ENCODE measurements at places on chromosomes 6 and 20.

DNA sequence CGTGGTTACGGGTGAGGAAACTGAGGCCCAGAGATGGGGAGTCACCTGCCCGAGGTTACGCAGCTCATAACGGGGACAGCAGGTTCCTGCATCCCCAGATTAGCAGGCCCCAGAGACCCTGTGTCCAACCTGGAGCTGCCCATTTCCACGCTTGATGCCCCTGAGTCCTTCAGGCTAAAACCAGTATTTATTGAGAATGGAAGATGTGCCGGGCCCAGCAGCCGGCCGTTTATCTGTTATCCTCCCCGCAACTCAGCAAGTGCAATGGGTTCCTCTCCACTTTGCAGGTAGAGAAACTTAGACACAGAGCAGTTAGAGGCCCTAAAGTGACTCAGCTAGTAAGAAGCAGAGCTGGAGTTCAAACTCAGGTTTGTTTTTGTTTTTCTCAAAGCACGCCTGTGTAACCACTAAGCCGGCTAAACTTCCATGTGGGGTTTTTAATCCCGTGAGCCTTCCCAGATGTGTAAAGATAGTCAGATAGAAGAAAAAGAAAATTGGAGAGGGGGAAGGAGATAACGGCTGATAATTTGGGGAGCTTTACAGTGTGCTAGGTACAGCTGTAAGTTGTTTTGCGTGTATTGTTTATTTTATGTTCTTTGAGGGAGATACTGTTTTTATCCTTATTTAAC, 775 bp downstream of the PFDN4 start:
- peak; percentile 33 for DNase-seq

DNA sequence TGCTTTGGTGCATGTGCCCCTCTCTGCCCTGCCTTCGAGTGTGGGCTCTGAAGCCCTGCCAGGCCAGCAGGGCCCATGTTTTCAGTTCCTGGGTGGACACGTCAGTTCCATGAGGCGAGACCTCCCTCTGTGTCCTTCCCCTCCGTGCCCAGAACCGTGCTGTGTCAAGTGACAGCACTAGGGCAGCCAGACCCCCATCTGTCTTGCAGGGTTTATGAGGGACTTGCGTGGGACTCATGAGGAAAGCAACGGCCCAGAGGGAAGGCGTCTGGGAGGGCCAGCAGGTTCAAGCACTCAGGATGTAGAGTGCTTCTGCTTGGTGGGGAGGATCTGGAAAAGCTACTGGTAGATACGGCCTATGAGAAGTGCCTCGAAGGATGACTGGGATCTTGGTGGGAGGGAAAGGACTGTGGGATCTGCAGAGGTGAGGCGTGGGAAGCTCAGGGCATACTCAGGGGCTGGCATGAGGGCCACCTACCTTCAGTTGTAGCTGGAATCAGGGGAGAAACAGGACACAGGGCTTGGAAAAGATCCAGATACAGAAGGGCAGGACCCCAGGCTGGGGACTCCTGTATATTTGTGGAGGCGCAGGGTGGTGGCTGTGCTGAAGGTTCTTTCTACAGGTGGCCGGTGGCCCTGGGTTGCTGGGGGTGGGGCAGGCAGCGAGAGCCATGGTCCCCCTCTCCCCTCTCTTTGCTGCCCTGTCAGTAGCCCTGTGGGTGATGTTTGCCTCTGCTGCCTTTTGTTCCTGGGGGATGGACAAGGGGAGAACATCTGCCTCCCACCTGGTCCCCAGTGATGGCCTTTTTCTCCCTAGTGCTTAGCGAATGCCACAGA, 5.5 kb downstream of the NPEPL1 start:
- no peak for DNase-seq

- DNase-seq = no peak
These were observed 108.5 kb upstream of the STMND1 start for GRCh38 chr6:16993396-16993795.

DNA sequence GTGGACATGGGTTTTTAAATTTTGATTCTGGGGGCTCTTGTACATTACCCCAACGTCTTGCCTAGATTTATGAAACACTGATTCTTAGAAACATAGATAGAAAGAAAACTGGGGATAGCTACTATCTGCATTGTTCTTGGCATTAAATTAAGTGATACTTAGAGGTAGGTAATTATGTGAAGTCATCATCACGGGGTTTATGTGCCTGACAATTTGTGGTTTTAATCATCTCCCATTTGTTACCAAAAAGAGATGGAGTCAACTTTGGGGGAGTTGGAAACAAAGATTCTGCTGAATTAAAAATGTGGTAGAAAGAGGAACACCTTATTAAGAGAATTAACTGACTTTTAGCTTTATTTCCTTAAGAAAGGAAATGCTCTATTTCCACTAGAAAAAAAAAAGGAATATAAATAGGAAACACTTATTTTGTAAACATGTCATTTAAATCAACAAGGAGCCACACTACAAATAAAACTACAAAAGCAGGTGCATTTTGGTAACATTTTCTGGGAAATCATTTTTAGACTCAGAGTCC, 5.6 kb downstream of the TNFAIP3 start:
- DNase-seq = no peak

DNA sequence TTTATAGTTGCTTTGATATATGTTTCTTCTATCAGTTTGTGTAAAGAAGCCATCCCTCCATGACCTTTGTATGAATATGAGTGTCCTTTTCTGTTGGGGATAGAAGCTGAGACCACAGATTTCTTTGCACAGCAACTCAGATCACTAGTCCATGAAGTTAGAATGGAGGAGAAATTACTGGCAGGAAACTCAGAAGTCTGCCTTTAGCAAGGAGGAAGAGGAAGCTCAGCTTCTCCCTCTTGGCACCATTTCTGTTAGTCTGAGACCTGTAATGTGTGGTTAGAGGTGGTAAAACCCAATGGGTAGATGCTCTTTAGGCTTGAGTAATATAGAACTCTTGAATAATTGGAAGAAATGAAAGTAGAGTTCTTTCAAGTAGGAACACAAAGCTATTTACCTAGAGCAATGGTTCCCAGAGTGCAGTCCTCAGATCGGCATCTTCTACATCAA, 995.3 kb upstream of the FLRT3 start:
- no peak for DNase-seq

DNA sequence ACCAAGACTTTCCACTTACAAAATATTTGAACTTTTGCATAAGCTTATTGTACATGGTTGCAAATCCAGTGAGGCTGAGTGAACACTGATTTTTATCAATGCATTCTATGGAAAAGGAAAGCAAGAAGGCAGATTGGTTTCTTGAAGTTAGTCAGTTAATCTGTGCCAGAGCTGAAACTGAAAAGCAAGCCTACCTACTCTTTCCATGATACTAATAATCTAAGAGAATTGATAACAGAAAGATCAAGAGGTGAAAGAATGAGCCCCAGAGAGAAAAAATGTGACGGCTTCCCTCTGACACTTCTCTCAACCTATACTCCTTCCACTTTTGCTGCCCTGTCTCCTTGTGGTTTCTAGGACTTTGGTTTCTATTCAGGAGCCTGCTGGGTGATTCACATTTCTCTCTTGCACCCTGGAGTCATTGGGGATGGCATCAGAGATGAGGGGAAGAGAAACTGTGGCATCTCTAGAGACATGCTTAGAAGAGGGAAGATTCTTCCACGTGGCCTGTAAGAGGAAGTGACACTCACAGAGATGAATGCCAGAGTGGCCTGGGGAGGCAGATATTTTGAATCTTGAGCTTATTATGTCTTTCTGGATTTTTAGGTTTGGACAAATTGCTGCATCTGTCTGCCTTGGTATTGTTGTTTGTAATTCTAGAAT, 158.6 kb upstream of the RIMS1 start:
- peak; percentile 33 for DNase-seq

DNA sequence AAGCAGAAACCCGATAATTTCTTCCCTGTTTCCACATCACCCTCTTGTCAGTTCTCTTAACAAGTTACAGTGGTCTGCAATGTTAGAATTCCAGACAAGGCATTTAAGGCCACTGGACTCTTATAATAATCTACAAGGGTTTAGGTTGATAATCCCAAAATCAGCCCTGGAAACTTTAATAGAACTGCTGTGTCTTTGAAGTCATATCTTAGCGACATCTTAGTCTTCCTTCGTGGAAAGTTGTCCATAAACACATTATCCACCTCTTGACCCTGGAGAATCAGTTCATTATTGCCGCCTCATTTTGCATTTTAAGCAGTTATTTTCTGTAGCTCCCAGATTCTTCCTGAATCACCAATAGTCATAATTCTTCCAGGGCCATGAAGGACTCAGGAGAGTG, 108.6 kb upstream of the PLCB4 start:
- DNase-seq = no peak

DNA sequence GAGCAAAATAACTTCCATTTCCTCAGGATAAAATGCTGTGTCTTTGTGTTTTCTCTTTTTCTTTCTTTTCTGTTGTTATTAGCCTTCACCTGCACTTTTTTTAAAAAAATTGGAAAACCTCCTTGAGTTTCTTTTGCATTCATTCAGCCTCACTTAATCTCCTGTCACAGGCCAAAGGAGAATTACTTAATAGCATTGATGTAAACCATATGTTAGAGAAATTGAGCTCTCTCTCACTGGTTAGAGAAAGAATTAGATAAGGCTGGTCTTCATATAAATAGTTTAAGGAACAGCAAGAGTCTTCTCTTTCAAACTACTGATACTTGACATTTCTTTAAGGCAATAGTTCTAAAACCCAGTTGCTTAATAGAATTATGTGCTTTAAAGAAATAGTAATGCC, 564.2 kb downstream of the TFAP2B start:
- no peak for DNase-seq

GRCh38 chr20:37748015-37748414, 54.2 kb downstream of the CTNNBL1 start:
- DNase-seq = no peak

DNA sequence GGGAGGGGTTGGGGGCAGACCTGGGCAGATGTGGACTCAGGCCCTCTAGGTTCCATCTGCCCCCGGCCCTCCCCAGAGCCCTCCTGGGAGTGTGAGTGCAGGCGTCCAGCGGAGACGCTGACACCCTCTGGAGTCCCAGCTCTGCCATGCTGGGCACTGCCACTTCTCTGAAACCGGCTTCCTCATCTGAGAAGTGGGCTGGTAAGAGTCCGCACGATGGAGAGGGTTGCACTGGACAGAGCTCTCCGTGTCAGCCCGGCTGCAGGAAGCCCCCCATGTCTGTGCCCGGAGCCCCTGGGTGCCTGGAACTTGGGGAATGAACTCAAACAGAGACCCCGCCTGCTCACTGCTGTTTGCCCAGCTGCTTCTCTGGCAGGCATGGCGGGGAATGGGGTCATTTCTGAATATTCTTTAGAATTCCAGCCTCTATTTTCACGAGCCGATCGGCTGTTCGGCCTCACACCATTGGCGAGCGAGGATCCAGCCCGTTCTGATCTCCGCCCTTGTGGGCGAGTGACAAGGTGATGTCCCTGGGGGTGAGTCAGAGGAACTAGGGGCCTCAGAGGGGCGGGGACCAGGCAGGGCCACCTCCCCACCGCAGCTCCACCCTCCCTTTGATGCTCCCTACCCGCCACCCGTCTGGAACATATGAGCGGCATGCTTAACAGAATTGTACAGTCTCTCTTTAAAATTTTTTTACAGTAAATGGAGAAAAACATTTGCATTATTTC, 47.8 kb upstream of the GATA5 start:
- DNase-seq = no peak

DNA sequence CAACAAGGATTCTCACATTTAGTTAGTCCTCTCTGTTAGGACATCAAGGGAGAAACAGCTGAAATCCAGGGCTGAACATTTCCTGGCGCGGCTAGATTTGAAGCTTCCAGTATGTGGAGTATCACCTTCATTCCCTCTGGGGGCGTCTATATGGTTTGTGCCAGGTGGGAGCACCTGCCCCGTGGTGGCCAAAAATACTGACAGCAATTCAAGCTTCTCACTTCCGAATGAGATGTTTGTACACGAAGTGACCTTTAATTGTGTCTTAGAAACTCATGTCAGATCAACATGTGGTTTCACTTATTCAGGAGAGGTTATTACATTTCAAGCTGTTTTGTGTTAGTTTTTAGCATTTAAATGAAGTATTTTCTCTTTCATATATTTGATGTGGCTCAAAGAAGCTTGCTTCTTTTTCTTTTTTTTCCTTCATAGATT, 67.3 kb upstream of the ZNF217 start:
- no peak for DNase-seq

DNA sequence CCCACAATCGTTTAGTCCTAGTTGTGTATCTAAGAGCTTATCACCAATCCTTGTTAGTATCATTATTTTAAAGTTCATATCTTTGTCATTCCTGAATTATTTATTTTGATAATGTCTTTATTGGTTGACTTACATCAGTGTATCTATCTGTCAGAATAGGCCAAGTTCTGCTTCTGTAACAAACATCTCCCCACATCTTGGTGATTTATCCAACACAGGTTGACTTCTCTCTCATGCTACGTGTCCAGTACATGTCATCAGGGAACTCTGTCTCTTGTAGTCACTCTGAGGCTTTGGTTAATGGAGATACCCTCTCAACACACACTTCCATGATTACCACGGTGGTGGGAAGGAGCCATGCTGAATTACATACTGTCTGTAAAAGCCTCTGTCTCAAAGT, 38.4 kb downstream of the BANF2 start:
- no peak for DNase-seq

- no peak for DNase-seq
These were observed 41.9 kb downstream of the GJA10 start for GRCh38 chr6:89936177-89936576.

DNA sequence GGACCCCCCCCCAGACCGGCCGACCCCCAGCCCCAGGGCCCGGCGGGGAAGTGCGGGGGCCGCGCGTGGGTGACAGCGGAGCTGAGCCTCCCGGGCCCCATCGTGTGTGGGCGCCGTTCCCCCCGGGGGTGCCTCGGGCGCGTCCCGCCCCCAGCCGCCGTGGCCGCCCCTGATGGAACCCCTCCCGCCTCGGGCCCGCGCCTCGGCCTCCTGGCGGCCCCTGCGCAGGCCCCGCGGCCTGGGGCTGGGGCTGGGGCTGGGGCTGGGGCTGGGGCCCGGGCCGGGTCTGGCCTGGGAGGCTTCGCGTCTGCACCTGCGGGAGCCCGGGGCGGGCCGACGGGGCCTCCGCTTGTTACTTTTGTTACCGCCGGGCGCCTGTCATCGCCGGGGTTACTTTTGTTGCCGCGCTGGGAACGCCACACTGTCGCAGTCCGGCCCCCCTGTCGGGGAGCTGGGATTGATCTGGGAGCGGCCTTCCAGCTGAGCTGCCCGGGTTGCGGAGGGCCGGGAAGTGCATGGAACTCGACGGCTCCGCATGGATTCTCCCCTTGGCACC, 598 bp downstream of the OGFR start:
- no peak for DNase-seq

- DNase-seq = no peak
These were observed 39.2 kb upstream of the KCNG1 start for GRCh38 chr20:51062065-51062464.

- no peak for DNase-seq
These were observed 1.7 kb upstream of the RPL7L1 start for GRCh38 chr6:42877695-42878094.

DNA sequence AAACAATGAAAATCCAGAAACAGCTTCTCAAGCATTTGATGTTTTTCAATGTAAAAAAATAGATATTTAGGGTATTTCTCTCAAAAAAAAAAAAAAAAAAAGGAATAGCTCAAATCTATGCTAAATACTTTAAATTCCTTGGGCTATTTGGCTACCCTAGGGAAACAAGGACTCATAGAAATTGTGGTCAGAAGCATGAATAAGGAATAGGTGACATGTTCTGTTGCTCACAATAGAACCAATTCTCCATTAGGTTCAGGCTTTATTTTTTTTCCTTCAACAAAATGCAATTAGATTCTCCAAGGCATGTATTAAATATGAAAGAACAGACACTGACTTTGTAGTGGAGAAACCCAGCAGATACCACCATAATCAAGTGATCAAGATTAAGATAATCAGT, 904.3 kb upstream of the FLRT3 start:
- DNase-seq = no peak
